ENCODE measurements at places on chromosomes 6 and 20. TPM values are rescaled to one million over a fixed set of nuclear protein-coding genes. Genes with fewer than 3 reads are reported as not detected.

DNA sequence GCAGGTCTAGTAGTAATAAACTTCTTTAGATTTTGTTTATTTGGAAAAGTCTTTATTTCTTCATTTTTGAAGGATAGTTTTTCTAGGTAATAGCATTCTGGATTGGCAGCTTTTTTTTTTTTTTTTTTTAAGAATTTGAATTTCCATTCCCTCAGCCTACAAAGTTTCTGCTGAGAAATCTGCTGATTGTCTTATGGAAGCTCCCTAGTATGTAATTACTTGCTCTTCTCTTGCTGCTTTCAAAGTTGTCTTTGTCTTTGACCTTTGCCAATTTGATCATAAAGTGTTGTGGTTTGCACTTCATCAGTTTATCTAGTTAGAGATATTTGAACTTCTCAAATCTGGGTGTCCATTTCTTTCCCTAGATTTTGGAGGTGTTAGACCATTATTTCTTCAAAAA is 82.2 kb upstream of the GMDS start:
- DNase-seq, result no peak

GRCh38 chr20:17525650-17526049 is 5.5 kb downstream of the BFSP1 start:
- peak; percentile 26 for DNase-seq

DNA sequence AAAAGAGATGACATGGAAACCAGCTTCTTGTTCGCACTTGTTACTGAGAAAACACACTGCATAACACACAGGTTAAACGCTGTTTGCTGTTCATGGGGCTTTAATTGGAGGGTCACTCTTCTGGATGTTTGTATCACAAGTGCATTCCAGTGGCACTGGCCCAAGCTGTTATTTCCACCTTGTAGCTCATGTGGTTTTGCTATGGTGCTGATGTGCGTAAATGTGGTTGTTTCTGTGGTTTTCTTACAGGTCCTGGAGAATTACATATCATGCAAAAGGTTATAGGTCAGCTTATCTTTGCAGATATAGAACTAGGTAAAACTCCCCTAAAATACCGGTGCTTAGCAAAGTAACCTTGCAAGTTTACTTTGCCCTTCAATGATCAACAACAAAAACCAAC is 89.3 kb upstream of the AHI1 start:
- no peak for DNase-seq

The FAM209A gene
- 3.3 TPM for total RNA-seq

DNA sequence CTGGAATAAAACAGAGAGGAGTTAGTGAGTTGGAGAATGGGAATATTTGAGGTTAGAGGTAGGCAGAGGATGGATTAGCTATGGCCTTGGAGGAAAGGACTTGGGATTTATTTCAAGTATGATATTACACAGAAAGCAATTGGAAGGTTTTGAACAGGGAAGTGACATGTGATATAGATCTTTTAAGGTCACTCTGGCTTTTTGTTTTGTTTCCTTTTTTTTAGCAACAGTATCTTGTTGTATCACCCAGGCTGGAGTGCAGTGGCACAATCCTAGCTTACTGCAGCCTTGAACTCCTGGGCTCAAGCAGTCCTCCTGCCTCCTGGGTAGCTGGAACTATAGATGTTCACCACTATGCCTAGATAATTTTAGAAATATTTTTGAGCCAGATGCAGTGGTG is 190.3 kb downstream of the UTRN start:
- DNase-seq, result no peak

- no peak for DNase-seq
These were observed 248.8 kb downstream of the CDH4 start for GRCh38 chr20:61500791-61501321.

- DNase-seq, result peak; percentile 39
These were observed 5.8 kb downstream of the GABBR1 start for GRCh38 chr6:29626948-29627754.

All from B cell (primary cell).